ENCODE measurements at places on chromosomes 6 and 20. TPM values are rescaled to one million over a fixed set of nuclear protein-coding genes. Genes with fewer than 3 reads are reported as not detected.

MEP1A gene
- total RNA-seq: not detected

DZANK1 gene
- 1.9 TPM for total RNA-seq

SPDEF gene
- total RNA-seq: 0.17 TPM

- H3K4me1 ChIP-seq: no peaks in the 10 kb centered on the region
- no peaks in the 10 kb centered on the region for H3K27me3 ChIP-seq
- no peak overlapping the region for H3K4me3 ChIP-seq
- no peak for DNase-seq
- H3K27ac ChIP-seq: no peak overlapping the region
Measured at GRCh38 chr6:138094260-138094659, 13.0 kb downstream of the PERP start.

DNA sequence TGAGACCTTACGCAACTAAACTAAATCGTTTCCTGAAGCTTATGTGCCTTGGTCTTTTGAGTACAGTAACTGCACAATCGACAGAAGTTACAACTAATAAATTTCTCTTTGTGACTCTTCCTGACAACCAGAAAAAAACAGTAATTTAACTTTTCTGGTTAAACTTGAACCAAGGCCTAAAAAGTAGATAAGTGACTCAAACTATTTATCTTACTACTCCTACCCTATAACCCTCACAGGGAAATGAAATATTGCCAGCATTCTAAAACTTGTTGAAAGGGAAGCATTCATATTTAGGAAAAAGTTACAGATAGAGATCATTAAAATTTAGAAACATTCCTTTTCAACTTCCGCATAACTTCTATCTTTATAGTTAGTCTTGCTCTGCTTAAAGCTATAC is 1034.4 kb downstream of the EYS start:
- H3K36me3 ChIP-seq: no peaks in the 10 kb centered on the region
- DNase-seq: no peak
- H3K4me1 ChIP-seq: no peaks in the 10 kb centered on the region

- H3K4me1 ChIP-seq: peaks cover 37% of the 10 kb centered on the region
- H3K27ac ChIP-seq: no peak overlapping the region
- H3K4me3 ChIP-seq: peak overlapping the region; percentile 80
- no peaks in the 10 kb centered on the region for H3K36me3 ChIP-seq
Measured at GRCh38 chr6:127516662-127517273, 2.4 kb downstream of the MTCL3 start.

DNA sequence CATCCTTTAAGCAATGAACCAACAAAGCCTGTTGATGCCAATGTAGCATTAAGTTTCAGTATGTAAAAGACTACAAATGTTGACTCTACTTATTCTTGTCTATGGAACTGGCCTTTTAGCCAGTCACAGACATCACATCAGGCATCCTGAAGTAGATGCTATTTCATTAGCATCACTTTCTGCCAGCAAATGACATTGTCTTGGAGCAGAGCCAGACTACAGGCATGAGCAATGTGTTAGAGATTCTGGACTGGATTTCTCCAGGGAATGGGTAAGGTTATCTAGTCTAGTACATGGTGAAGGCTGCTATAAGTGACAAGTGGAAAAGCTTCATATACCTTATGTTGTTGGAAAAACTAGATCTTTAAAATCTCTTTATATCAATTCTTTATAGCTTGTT is 142.9 kb downstream of the ADGRB3 start:
- H3K27me3 ChIP-seq: no peaks in the 10 kb centered on the region
- H3K4me1 ChIP-seq: no peaks in the 10 kb centered on the region
- H3K27ac ChIP-seq: no peak overlapping the region
- no peak overlapping the region for H3K4me3 ChIP-seq
- H3K36me3 ChIP-seq: no peaks in the 10 kb centered on the region

DNA sequence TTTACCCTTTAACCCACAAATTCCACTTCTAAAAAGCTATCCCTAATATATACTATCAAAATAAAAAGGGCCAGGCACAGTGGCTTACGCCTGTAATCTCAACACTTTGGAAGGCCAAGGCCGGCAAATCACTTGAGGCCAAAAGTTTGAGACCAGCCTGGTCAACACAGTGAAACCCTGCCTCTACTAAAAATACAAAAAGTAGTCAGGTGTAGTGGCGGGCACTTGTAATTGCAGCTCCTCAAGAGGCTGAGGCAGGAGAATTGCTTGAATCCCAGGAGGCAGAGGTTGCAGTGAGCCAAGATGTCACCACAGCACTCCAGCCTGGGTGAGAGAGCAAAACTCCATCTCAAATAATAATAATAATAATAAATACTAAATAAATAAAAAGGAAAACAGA is 82.5 kb downstream of the TRIM27 start:
- no peak overlapping the region for H3K27ac ChIP-seq
- peaks cover 14% of the 10 kb centered on the region for H3K4me1 ChIP-seq
- H3K4me3 ChIP-seq: no peak overlapping the region
- DNase-seq: no peak
- no peaks in the 10 kb centered on the region for H3K27me3 ChIP-seq
